ENCODE measurements at places on chromosomes 1 and 21. TPM values are rescaled to one million over a fixed set of nuclear protein-coding genes. Genes with fewer than 3 reads are reported as not detected.

S100A9 gene
- 14.0 TPM for total RNA-seq

CALML6 gene
- total RNA-seq = not detected

MEX3A gene
- total RNA-seq = 21.0 TPM

AMY2A gene
- total RNA-seq = not detected

CR1 gene
- total RNA-seq = not detected

ATP1A4 gene
- not detected for total RNA-seq

MYCL gene
- total RNA-seq = 8.2 TPM

ARHGEF10L gene
- 19.6 TPM for total RNA-seq

LYPD8 gene
- not detected for total RNA-seq

Measured in G401 (cell line).